ENCODE measurements at places on chromosomes 16 and 17.

- DNase-seq: peak; percentile 59
Measured at GRCh38 chr17:43399839-43400328, 1.1 kb downstream of the ARL4D start.

DNA sequence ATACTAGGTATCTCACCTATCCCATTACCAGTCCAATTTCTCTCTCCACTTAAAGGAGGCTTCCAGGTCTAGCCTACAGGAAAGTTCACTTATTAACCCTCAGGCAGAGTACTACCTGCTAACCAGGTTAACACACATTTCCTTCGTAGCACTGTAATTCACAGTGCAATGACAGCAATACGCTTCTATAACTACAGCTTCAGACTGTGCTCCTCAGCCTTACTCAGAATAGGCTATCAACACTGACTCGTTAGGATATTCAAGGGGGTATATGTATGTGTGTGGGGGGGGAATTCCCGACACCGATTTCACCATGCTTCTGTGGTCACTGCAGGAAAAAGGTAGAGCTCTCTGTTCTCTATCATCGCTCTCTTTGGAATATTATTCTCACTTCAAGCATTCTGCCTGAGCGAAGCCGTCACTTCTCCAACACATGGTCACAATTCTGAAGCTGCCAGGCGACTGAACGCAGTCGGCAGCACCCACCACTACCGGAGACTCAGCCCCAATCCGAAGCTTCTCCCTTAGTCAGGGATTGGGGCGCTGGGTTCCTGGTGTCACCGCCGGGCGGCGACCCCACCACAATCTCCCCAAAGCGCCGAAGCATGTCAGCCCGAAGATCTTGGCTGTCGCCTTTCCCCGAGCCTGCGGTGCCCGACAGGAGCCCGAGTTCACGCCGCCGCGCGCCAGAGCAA, 618 bp downstream of the GGA3 start:
- DNase-seq: no peak

GRCh38 chr16:19137201-19138128, 23.7 kb downstream of the ITPRIPL2 start:
- DNase-seq: peak; percentile 84

- DNase-seq: no peak
Measured at GRCh38 chr17:68953340-68953997, 1.7 kb downstream of the ABCA8 start.

DNA sequence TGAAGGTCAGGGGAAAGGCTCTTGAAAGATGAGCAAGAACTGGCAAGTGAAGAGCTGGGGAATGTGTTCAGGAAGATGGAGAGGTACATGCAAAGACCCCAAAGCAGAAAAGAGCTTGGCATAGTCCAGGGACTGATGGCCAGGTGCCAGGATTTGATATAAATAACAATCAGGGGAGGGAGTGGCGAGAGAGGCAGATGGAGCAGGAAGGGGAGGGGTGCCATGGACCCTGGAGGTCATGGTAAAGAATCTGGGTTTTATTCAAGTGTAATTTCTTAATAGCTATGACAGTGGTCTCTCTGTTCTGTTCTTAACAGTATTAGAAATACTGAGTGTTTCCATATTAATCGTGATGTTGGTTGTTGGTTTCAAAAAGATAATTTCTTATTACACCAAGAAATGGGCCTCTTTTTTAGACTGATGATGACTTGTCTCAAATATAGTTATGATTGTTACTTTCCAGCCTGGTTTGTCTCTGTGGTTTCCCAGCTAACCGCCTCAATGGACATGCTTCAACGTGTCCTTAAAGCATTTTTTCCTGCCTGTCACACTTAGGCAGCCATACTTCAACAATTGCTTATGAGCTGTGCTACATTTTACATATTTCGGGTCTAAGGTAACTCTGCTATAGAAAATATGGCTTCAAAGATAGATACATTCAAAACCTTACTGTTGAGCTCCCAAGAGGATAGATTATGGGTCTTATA, 49.4 kb downstream of the MYH10 start:
- no peak for DNase-seq

DNA sequence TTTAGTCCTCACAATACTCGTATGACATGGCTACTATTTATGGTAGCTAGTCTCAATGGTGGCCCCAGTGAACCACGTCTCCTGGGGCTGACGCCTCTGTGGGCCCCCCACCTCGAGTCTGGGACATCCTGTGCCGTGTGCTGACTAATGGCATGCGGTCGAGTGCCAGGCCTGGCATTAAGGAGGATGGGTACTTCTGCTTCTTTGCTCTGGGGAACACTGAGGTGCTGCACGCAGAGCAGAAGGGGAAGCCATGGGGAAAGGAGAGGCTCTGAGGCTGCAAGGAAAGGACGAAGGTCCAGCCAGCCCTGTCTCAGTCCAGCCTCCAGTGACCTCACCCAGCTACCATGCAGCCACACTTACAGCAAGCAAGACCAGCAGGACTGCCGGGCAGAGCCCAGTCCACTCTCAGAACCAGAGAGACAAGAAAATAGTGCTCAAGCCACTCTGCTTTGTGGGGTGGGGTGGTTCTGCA, 5.7 kb upstream of the MPRIP start:
- DNase-seq: no peak

DNA sequence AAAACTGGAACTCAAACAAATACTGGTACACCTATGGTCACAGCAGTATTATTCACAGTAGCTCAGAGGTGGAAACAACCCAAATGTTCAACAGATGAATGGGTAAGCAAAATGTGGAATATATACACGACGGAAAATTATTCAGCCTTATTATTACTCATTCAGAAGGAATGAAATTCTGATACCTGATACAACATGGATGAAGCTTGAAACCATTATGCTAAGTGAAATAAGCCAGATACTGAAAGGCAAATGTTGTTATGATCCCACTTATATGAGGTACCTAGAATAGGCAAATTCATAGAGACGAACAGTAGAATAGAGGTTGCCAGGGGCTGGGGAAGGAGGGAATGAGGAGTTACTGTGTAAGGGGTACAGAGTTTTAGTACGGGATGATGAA, 27.1 kb upstream of the MYLK3 start:
- DNase-seq: no peak

DNA sequence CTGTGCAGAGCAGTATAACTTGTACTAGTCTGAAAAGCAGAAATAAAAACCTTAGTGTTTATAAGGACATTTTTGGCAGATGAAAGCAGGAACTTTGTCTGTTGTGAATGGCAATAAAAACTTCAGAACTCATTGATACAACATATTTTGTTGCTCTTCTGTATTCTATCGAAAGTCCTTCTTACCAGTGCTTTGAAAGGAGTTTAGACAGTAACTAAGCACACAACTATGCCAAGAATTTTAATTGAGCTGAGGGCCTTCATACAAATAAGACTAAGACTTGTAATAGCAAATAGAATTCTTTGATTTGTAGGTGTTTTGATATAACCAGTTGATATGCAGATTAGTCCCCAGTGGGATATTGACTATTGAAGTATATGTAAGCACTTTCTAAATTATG, 308.4 kb downstream of the ZFHX3 start:
- DNase-seq: peak; percentile 25

DNA sequence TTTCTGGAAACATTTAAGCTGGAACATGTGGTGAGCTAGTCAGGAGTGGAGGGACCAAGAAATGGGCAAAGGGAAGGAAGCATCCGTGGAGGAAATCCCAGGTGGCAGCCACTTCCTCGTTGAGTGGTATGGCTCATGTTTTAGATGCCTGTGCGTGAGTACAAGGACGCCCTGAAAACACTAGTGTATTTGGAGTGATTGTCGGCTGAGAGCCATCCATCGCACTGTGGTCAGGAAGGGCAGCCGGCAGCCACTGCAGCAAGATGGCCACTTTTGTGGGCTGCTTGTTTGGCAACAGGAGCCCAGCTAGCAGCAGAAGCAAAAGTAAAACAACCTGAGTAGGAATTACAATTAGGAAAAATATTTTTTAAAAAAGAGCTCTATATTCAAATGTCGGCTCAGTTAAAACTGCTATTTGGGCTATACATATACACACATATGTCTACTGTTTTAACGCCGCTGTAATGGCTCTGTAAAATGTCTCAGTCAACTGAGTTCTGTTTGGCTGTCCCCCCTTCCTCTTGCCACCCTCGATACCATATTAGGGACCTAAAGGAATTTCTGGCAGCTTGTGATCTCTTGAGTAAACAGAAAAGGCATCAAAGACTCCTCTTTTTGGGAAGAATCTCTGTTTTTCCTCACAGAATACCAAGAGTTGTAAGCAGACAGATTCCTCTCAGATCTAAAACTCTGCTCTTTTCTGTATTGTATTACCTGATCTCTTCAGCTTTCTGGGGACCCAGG, 39.2 kb downstream of the BRD7 start:
- DNase-seq: no peak

DNA sequence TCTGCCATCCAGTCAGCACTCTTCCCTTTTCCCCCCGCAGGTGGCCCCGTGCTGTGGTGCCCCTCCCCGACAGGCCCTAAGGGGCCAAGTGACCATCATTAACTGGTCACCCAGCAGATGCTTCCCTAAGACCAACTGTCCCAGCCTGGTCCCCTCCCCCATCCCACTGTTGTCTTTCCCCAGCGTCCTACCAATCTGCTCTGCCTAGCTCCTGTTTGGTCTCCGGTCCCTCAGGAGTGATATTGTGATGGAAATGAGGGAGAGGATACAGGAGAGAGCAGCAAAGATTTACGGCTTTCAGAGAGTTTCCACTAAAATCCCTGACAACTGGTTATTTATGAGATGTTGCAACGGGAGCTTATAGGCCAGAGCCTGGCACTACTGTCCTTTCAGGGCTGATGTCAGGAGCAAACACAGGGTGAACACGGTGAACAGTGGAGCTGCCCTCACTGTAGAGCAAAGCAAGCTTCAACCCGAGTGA, 1.4 kb upstream of the TTLL6 start:
- no peak for DNase-seq

GRCh38 chr16:77290451-77291115, 91.4 kb downstream of the SYCE1L start:
- DNase-seq: no peak

DNA sequence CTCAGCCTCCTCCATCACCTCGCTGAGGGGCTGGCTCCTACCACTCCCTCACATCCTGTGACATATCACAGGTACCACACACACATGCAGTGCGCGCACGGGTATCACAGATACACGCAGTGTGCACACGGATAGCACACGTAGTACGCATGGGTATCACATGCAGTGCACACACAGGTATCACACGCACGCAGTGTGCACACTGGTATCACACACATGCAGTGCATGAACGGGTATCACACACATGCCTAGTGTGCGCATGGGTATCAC, 30.1 kb downstream of the ACSF3 start:
- DNase-seq: no peak

GRCh38 chr17:77285594-77286390, 145.0 kb downstream of the SEC14L1 start:
- DNase-seq: peak; percentile 96

DNA sequence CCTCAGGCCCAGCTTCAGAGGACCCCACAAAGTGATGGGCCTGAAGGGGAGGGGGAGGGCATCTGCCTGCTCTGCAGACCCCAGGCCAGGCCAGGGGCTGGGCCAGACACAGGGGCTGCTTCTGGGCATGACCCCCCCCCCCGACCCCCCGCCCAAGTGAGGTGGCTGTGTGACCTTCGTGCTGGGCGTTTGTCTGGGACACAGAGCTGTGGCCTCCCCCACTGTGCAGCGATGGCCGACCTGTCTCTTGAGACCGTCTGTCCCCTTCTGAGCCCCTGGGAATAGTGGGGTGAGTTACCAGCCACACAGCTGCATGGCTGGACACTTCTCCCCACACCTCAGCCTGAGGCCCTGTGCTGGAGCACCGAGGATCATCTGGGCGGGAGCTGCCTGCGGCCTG, 34.8 kb upstream of the GNG13 start:
- DNase-seq: no peak

- DNase-seq: no peak
Measured at GRCh38 chr16:49980166-49980565, 44.9 kb upstream of the CNEP1R1 start.

DNA sequence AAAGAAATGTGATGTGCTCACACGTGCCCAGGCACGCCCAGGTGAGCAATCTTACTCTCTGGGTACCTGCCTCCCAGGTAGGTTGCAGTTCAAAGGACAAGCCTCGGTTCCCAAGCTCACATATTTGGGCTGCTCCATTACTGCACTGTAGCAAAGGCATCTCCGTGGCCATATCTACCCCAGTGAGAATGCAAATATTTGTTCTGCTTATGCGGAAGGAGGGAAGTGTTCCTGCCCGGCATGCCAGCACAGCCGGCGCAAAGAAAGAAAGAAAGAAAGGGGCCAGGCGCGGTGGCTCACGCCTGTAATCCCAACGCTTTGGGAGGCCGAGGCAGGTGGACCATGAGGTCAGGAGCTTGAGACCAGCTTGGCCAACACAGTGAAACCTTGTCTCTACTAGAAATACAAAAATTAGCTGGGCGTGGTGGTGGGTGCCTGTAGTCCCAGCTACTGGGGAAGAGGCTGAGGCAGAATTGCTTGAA, 30.7 kb downstream of the SLC43A2 start:
- DNase-seq: peak; percentile 74

DNA sequence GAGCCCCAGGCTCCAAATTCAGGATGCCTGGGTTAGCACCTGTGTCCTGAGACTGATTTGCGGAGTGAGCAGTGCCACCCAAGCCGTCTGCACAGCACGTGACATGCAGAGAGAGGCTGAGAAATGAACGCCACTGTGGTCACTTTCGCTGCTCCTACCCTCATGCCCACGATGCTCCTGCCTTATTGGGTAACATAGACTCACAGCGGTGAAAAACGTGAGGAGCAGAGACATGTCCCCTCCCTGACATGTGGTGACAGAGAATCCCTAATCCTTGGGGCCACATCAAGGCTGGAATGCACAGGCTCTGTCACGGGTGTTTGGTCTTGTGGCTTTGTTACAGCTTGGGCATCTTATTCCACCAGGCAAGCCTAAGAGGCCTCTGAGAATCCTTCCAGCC, 52.1 kb upstream of the CACNG5 start:
- no peak for DNase-seq

- no peak for DNase-seq
Measured at GRCh38 chr17:78010759-78011158, 52.3 kb downstream of the TNRC6C start.

DNA sequence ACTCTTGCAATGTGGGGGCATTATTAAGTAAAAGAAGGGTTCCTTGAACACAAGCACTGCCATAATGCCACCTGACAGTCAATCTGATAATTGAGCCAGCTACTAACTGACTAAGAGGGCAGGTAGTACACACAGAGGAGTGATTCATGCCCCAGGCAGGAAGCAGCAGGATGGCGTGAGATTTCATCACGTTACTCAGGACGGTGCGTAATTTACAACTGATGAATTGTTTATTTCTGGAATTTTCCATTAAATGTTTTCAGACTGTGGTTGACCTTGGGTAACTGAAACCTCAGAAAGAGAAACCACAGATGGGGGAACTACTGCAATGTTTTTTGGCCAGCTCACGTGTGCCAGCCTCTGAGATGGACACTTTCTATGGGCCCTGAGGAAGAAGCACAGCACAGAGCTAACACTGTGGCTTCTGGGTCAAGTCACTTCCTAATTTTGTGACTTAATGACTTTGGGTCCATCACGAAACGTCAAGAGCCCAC, 46.7 kb downstream of the C17orf67 start:
- peak; percentile 76 for DNase-seq

Measured in T47D (cell line).